ENCODE measurements at places on chromosomes 12 and 14.

DNA sequence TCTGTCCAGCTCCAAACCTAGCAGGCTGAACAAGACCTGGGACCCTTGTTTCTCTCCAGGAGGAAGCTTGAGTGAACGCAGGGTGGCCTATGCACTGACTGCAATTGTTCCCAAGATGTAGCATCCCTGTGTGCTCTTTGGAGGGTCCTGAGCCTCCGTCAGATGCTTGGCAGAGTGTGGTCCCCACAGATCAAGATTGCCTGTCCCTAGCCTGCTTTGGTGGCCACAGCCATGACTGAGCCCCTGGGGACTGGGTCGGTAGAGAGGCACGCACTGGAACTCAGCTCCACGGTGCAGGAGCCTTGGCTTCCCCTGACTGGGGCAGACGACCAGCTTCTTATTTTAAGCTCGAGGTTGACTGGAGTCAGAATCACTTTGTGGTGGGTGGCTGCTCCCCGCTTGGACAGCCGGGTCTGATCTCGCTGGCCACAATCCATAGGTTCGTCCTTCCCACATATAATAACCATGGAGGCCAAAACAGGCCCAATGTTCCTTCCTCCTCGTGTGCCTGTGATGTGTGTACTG lies 97.8 kb downstream of the LGMN start:
- no peak for DNase-seq

- DNase-seq, result no peak
Measured at GRCh38 chr12:52660934-52661499, 9.0 kb upstream of the KRT2 start.

DNA sequence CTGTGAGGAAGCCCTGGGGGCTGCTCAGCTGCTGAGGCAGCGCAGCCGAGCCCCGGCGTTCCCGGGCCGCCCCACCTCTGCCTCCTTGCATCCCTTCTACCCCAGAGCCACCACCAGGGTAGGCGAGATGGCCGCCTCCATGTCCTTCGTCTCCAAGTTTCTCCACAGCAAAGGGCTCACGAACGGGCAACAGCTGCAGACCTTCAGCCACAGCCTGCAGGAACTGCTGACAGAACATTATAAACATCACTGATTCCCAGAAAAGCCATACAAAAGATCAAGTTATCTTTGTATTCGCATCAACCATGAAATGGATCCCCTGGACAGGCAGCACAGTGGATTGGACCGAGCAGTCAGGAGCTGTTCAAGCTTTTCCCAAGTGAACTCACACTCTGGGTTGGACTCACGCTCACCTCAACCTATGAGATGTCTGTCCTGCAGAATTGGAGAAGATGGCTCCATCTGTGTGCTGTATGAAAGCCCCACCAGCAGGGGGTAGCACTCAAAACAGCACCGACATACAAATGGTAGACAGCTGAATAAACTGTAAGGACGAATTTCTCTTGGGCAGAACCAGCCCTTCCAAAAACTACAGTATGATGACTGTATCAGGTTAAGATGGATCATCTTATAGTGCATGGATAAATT lies 19.4 kb upstream of the A2M start:
- DNase-seq, result no peak

DNA sequence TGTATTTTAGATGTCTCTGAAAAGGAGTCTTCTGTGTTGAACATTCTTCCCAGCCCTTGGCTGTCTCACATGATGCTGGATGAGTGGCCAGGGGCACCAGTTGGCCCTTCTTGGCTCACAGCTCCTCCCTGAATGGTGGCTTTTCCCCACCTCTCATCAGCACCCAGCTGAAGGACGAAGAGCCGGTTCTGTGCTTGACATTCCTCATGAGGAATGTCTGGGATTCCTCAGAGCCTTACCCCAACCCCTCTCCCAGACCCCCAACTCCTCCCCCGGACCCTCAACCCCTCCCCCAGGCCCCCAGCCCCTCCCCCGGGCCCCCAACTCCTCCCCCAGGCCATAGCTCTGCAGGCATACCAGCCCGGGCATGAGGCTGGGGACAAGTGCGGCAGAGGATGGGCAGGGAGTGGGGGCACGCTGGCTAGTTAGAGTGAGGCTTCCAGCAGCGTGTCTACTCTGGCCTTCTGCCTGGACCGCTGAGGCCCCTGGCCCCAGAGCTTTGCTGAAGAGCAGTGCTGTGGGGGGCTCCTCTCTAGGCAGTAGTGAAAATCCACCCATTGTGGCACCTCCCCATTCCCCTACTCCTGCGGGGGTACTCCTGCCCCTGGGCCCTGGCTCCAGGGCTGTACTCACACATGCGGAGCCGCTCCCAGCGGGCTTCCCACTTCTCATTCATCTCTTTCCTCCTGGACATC lies 64.3 kb downstream of the PLEKHG3 start:
- no peak for DNase-seq

- no peak for DNase-seq
Measured at GRCh38 chr14:90426031-90426540, 29.3 kb downstream of the CALM1 start.
